ENCODE measurements at places on chromosomes 4 and X. TPM values are rescaled to one million over a fixed set of nuclear protein-coding genes. Genes with fewer than 3 reads are reported as not detected.

The FAM193A gene
- 29.5 TPM for total RNA-seq

DNA sequence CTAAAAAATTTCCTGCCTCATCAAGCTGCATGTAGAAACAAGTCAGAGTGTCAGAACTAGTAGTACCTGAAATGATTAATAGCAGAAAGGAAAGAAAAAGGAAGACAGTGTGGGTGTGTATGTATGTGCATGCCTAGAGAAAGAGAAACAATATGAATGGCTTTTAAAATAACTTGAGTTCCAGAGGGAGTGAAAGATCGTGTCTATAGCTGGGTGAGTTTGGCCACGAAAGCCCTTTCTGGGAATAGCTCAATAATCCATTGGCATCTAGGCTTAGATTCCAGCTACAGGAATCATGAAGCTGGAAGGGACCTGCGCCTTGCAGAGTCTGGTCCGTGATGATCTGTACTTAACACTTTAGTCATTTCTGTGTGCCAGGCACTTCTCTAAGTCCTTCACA lies 195.6 kb downstream of the RAPGEF2 start:
- peaks cover 13% of the 10 kb centered on the region for H3K4me1 ChIP-seq
- H3K27me3 ChIP-seq: no peaks in the 10 kb centered on the region
- DNase-seq: no peak
- H3K27ac ChIP-seq: no peak overlapping the region
- H3K36me3 ChIP-seq: no peaks in the 10 kb centered on the region

GRCh38 chrX:74911494-74911893 lies 13.8 kb downstream of the NEXMIF start:
- H3K4me3 ChIP-seq: no peak overlapping the region
- no peaks in the 10 kb centered on the region for H3K36me3 ChIP-seq
- H3K27me3 ChIP-seq: no peaks in the 10 kb centered on the region
- no peak for DNase-seq
- no peaks in the 10 kb centered on the region for H3K4me1 ChIP-seq

DNA sequence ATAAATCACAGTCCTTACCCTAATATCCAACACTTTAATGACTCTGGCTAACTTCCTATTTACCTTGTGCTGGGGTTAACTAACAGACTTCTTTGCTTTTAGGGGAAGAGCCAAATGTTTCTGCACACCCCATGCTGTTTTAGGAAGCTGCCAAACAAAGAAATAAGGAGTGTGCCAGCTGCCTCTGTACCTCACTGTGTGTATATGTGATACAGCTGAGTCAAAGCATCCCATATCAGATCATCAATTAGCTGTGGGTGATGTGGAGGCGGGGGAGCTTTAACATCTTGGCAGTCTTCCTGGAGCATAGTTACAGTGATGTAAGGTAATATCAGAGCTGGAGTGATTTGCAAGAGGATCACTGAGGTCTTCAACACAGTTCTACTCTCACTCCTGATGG lies 95.4 kb downstream of the COL25A1 start:
- H3K36me3 ChIP-seq: no peaks in the 10 kb centered on the region
- peaks cover 18% of the 10 kb centered on the region for H3K27me3 ChIP-seq
- H3K27ac ChIP-seq: no peak overlapping the region
- DNase-seq: no peak
- H3K4me3 ChIP-seq: no peak overlapping the region

DNA sequence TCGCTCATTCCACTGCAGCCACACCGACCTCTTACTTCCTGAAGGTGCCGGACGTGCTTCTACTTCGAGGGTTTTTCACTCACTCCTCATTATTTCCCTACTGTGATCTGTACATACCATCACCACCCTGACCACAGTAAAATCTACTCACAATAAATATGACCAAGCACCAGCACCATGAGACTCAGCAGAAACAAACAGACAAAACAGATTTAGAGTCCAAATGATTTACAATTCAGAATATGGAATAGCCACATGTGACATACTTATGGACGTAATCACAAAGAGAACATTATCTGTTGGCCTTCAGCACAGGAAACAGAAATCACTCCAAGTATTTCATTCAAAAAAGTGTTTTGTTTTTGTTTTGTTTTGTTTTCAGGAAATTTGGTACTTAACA lies 16.1 kb upstream of the KLB start:
- no peak overlapping the region for H3K27ac ChIP-seq
- no peaks in the 10 kb centered on the region for H3K36me3 ChIP-seq
- no peak for DNase-seq
- H3K4me1 ChIP-seq: no peaks in the 10 kb centered on the region

DNA sequence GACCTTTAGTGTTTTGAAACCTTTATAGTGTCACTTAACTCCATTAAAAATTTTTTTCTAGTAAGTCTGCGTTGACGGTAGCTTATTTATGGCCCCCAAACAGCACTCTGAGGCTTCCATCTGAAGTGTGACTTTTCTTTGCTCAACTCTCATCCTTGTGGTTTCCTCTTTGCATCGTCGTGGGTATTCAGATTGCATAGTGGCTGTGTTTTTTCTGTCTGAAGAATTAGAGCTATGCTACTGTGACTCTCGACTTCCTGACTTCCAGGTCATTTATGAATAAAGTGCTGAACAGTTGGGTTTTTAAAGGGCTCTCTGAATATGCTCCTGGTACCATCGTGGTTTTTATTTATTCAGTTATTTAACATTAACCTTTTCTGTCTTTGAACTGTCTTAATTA lies 44.9 kb downstream of the JADE1 start:
- H3K27me3 ChIP-seq: no peaks in the 10 kb centered on the region
- H3K4me3 ChIP-seq: peak overlapping the region; percentile 73
- peaks cover 28% of the 10 kb centered on the region for H3K4me1 ChIP-seq
- peaks cover 72% of the 10 kb centered on the region for H3K36me3 ChIP-seq
- peak overlapping the region; percentile 79 for H3K27ac ChIP-seq
- peak; percentile 79 for DNase-seq

DNA sequence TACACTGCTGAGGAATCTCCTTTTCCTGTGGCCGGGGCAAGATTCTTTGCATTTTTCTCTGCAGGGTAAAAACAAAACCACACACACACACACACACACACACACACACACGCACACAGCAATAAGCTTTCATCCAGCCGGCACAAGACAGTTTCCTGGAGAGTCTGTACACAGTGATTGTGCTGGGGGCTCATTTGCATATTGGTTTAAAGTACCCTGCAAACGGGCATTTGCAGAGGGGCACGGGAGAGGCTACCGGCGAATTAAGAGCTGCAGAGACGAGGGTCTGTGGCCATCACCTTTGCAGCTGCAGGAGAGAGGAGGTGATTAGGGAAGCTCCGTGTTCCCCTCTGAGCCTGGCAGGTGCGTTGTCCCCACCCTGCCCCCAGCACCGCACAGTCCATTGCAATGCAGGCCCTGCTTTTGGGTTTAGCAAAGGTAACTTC lies 219.9 kb downstream of the SHOX start:
- H3K36me3 ChIP-seq: no peaks in the 10 kb centered on the region
- no peaks in the 10 kb centered on the region for H3K4me1 ChIP-seq
- no peaks in the 10 kb centered on the region for H3K27me3 ChIP-seq
- H3K4me3 ChIP-seq: no peak overlapping the region
- H3K27ac ChIP-seq: no peak overlapping the region

DNA sequence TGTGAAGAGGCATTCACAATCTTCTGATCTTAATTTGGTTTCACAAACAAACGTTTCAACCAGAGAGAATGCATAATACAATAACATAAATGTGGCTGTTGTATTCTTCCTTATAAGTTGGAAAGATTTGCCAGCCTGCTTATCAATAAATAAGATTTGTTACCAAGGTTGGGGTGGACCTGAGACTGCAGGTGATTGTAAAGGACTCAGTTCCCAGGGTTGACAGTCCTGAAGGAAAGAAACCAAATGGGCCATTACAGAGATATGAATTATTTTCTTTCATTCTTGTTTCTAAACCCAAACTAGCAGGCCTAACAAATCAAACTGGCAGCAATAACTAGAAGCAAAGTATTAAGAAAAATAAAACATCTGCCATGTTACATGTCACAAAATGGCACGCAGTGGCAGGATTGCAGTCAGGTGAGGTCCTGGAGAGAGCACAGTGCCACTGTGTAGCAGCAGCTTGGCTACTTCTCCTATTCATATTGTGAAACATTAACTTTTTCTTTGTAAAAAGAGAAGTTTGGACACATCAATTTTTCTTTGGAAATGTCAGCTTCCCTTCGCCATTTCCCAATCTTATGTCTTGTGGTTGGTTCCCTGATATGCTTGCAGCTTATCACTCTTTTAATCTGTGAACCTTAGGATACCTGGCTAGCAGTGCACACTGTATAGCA lies 133.8 kb upstream of the EMCN start:
- H3K4me1 ChIP-seq: no peaks in the 10 kb centered on the region
- no peak overlapping the region for H3K27ac ChIP-seq
- no peak for DNase-seq
- H3K27me3 ChIP-seq: no peaks in the 10 kb centered on the region
- H3K36me3 ChIP-seq: no peaks in the 10 kb centered on the region
- H3K4me3 ChIP-seq: no peak overlapping the region

DNA sequence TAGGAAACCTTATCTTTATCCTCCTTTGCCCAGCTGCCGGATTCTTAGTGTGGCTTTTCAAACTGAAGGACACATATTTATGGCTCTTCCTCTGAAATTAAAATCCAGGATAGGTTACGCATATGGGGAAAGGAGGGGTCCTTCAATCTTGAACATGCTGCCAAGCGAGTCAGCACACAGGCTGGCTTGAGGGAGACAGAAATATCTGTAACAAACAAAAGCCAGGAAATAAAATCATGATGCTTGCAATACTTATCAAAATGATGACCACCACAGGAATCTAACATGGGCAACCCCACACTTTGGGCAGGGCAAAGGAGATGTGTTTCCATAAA lies 196.4 kb upstream of the LDB2 start:
- no peaks in the 10 kb centered on the region for H3K36me3 ChIP-seq
- H3K27me3 ChIP-seq: no peaks in the 10 kb centered on the region
- H3K4me1 ChIP-seq: no peaks in the 10 kb centered on the region
- H3K4me3 ChIP-seq: no peak overlapping the region

The SPOCK3 gene
- not detected for total RNA-seq

The H2BW2 gene
- total RNA-seq: not detected

The MAGIX gene
- 0.96 TPM for total RNA-seq

DNA sequence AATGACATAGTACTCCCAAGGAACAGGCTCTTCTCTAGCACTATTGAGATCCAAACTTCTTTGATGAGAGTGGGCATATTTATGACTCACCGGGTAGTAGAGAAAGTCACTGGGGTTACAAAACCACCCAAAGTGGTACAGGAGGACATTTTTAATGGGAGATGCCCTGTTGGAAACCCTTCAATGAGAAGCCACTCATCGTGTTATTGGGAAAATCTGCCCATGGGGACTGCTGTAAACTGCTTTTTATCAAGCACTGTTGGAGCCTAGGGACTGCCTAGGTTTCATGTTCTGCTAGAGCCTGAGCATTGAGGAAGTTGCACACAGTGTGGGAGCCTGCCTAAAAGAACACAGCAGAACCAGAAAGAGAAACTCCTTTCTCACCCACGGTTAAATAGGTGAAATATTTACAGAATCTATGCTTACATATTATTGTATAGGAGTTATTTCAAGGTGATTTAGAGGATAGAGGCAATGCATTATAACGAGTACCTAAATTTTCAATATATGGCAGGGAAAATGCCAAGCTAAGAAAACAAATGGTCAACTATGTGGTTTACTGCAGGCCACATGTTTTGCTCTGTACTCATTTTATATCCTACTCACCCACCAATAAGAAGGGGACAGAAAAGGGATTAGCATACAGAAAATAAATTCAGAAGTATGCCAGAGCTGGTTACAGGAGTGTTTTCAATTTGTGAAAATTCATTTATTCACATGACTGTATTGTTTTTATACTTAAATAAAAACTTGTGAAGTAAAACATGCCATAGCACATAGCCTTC lies 559.1 kb downstream of the FSTL5 start:
- H3K36me3 ChIP-seq: no peaks in the 10 kb centered on the region
- no peaks in the 10 kb centered on the region for H3K4me1 ChIP-seq
- no peak overlapping the region for H3K4me3 ChIP-seq
- H3K27ac ChIP-seq: no peak overlapping the region
- DNase-seq: no peak

The ZNF157 gene
- total RNA-seq: 0.40 TPM

- peak overlapping the region; percentile 75 for H3K4me3 ChIP-seq
- no peaks in the 10 kb centered on the region for H3K27me3 ChIP-seq
- H3K36me3 ChIP-seq: peaks cover 2% of the 10 kb centered on the region
- no peak for DNase-seq
- H3K27ac ChIP-seq: peak overlapping the region; percentile 94
Measured at GRCh38 chrX:13080128-13080795, 35.8 kb upstream of the FAM9C start.

GRCh38 chrX:63652086-63652765 lies 132.8 kb downstream of the ARHGEF9 start:
- no peak overlapping the region for H3K27ac ChIP-seq
- peaks cover 24% of the 10 kb centered on the region for H3K36me3 ChIP-seq
- DNase-seq: no peak
- H3K27me3 ChIP-seq: no peaks in the 10 kb centered on the region
- no peaks in the 10 kb centered on the region for H3K4me1 ChIP-seq

The SLC2A9 gene
- total RNA-seq: 1.6 TPM

- no peaks in the 10 kb centered on the region for H3K4me1 ChIP-seq
- DNase-seq: no peak
- H3K27ac ChIP-seq: no peak overlapping the region
- H3K4me3 ChIP-seq: no peak overlapping the region
Measured at GRCh38 chr4:97121493-97121892, 1021.8 kb downstream of the STPG2 start.

The CNKSR2 gene
- 7.1 TPM for total RNA-seq

DNA sequence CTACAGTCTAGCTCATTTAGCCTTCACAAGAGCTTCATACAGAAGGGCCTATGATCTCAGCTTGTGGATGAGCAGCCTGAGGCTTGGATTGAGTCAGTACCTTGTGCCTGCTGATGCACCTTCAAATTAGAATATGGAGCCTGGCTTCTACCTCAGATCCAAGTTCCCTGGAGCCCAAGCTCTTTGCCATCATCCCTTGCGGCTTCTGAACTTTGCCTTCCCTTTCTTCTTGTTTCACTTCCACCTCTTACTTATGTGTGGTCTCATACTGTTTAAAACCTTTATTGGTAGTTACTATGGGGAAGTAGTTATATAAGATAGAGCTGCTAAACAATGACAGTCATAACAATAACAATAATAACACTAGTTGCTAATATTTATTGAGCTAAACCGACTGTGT lies 84.3 kb upstream of the AFF2 start:
- DNase-seq: no peak
- no peaks in the 10 kb centered on the region for H3K27me3 ChIP-seq
- no peaks in the 10 kb centered on the region for H3K36me3 ChIP-seq
- peaks cover 4% of the 10 kb centered on the region for H3K4me1 ChIP-seq

DNA sequence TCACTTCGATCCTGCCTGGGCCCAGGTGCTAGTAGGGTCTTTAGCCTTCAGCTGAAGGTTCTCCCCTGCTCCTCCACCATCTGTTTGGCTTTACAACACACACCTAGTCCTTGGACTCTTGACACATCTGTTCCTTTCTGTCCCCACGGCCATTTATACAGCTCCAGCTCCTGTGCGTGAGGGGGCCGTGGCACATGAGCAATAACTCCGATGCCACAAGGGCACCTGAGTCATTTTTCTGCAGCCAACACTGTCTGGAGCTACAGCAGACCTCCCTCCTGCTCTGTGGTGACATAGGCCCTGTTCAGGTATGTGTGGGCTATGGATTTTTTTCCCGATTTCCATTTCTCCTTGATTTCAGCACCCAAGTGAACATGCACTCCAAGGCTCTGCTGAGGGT lies 44.7 kb upstream of the BCOR start:
- no peaks in the 10 kb centered on the region for H3K36me3 ChIP-seq
- no peak overlapping the region for H3K27ac ChIP-seq
- no peaks in the 10 kb centered on the region for H3K4me1 ChIP-seq
- no peak for DNase-seq
- no peak overlapping the region for H3K4me3 ChIP-seq

All from activated CD4-positive, alpha-beta T cell treated with anti-CD3 and anti-CD28 coated beads, Interleukin-2, amount 10 ng/mL, durations not matched to agents 24 days and 14 days (primary cell).